GM12878 (cell line): ENCODE measurements at places on chromosomes 1 and 21. TPM values are rescaled to one million over a fixed set of nuclear protein-coding genes. Genes with fewer than 3 reads are reported as not detected.

DNA sequence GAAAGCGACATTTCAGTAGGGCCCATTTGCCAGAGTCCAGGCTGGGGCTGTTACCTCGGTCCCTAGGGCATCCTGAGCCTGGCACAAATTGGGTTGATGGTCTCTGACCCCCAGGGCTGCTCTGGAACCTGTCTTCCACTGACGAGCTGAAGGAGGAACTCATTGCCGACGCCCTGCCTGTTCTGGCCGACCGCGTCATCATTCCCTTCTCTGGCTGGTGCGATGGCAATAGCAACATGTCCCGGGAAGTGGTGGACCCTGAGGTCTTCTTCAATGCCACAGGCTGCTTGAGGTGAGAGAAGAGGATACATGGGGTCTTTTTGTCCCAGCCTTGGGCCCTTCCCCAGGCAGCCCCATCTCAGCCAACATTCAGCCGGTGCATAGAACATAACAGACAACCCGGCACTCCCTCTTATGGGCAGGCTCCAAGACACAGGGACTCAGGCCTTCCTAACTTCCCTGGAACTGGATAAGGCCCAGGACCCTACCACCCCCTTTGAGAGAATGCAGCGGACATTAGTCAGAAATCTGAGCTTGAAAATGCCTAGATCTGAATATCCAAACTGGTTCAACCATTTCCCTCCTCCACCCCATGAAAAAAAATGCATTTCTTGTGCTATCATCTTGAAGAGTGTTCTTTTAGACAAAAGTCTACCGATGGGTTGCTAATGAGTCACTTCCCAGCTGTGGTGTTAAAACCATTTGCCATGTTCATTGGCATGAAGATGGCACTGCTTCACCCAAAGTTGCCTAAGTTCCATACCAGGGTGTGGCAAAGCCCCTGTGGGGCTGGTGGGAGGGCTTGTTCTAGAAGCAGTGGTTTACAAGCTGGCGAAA is 35.4 kb downstream of the PKP1 start:
- DNase-seq: no peak

DNA sequence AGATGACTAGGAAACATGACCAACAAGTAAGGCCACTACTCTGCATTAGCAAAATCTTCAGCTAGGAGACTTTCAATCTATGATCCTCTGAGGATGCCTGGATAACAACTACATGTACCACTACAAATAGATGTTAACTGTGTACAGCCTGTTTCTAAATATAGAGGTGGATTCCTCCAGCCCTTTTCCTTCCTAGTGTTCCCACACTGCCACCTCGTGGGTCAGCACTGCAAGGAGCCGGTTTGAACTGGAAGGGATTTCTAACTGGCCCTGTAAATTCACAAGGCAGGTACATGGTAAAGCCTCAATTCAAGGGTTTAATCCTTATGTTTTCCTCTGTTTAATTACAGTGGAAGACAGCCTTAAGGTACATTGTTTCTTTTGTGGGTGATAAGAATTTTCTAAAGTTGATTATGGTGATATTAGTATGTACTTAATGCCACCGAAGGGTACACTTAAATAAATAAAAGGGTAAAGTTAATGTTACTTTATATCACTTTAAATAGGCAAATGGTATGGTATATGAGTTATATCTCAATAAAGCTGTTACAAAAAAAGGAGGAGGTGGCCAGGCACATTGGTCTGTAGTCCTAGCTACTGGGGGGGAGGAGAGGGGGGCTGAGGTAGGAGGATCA is 14.4 kb downstream of the SMYD3 start:
- no peak for DNase-seq

- no peak for DNase-seq
These were observed 10.4 kb upstream of the TSPAN2 start for GRCh38 chr1:115099693-115100050.

GRCh38 chr1:208126108-208126507 is 118.1 kb downstream of the PLXNA2 start:
- DNase-seq: no peak

DNA sequence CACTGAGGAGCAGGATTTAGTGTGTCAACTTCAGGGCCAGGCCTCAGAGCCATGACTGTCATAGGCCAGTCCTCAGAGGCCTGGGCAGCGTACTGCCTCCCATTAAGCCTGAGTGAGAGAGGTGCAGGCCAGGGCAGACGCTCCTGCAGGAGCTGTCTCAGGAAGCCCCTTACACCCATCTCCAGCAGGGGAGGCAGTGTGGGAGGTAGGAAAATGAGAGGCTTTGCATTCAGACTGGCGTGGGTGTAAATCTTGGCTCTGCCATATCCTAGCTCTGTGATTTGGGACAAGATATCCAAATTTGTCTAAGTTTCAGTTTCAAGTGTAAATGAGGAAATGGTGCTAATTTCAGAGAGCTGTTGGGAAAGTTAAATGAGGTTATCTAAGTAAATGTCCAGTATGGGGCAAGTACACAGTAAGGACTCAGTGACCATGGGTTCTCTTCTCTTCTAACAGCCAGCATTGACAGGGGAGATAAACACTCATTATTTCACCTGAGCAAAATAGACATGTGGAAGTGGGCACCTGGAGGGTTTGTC is 184.1 kb downstream of the ZSCAN20 start:
- DNase-seq: no peak

CD52 gene
- total RNA-seq: 291 and 301 TPM in 2 replicates

MX1 gene
- total RNA-seq: 380 and 405 TPM in 2 replicates

ACTL8 gene
- not detected in 2 replicates for total RNA-seq
